ENCODE measurements at places on chromosomes 4 and X.

- DNase-seq = no peak
These were observed 172.3 kb downstream of the SHOX start for GRCh38 chrX:802846-803245.

DNA sequence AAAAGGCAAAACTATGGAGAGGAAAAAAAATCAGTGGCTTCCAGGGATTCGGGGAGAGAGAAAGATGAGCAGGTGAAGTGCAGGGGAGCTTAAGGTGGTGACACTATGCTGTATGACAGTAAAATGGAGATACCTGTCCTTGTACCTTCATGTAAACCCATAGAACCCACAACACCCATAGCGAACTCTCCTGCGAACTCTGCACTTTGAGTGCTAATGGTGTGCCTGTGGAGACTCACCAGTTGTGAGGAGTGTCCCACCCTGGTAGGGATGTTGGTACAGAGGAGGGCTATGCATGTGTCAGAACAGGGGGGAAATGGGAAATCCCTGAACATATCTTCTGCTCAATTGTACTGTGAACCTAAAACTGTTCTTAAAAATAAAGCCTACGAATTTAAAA, 42.8 kb downstream of the HMX1 start:
- no peak for DNase-seq

DNA sequence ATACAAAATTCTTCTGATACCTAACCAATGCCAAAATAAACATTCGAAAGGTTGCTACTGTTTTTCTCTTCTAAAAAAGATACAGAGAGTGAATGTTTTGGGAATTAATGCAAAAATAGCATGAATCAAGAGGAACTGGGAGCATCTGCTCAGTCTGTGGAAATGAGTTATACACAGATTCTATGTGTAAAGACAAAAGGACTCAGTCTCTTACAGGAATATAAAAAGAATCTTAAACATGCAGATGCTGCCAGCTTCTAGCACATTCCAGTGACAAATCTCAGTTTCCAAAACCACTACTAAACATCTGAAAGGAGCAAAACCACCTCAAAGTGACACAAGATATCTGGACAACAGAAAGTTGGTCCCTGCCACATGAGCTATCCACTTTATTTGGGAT, 55.0 kb downstream of the PAPSS1 start:
- no peak for DNase-seq

DNA sequence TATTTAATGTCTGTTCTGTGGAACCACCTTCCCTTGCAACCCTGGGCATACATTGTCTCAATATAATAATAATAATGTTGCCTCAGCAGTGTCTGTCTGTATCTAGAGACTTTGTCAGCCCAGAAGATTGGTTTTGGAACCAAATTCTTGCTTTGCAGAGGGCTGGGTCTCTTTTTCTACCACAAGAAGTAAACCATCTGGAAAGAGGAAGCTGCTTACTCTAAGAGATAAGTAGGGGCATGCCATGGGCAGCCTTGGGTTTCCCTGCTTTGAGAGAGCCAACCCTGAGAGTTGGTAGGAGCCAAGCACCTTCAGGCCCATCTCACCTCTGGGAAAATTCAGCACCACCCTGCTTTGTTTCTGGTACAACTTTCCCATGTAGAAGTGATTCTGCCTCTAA, 27.0 kb downstream of the TMEM31 start:
- no peak for DNase-seq

GRCh38 chr4:164955107-164955805, 22.2 kb downstream of the TRIM61 start:
- no peak for DNase-seq

DNA sequence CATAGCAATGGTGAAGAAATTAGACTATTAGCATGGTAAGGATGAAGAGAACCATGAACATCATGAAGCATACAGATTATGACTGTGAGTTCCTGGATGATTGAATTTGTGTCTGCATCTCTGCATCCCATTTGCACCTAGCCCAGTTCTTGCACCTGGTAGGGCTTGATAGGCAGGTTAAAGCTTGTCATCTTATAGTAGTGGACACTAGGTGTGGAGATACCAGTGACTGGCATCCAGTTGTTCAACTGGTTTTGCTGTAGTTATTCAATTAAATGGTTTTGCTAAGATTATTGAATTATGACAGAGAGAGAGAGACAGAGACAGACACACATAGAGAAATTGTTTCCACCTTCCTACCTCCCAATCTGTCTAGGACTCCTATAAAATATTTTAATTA, 5.0 kb downstream of the ADH7 start:
- no peak for DNase-seq

DNA sequence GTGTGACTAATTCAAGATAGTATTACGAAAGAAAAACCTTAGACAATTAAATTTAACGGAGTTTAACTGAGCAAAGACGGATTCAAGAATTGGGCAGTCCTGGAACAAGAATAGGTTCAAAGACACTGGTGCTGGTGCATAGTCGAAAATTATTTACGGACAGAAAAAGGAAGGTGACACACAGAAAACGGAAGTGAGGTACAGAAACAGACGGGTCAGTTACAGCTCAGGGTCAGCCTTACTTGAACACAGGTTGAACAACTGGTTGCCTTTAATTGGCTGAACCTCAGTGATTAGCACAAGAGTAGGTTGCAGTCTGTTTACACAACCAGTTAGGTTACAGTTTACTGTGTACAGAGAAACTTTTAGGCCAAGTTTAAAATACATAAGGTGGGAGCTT, 31.5 kb downstream of the KLHL8 start:
- no peak for DNase-seq

DNA sequence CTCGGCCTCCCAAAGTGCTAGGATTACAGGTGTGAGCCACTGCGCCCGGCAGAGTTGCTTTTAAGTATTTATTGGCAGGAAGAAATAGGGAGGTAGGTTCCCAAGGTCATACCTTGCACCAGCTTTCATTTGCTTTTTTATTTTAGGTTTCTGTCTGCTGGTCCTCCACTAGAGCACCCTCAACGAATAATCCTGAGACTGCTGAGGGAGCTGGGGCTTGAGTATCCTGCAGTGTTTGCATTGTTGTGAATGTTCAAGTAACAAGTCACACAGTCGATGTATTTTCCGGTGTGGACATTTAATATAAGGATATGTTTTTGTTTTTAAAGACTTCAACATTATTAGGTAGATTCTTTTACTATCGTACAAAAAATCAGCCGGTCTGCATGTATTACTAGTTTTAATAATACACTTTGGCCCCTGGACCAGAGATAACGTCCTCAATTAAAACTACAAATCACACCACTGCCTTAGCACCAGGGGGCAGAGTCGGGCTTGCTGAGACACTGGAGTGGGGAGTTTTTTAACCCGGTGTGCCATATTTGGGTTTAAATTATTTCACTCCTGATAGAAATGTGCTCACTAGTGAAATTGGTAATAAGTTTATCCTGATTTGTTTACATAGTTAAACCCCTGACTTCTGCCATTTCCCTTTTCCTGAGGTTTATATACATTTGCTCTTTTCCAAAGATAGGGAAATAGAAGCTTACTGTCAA, 11.6 kb downstream of the SMIM20 start:
- no peak for DNase-seq

- no peak for DNase-seq
These were observed 1.4 kb downstream of the PDZD4 start for GRCh38 chrX:153828723-153829548.

GRCh38 chr4:132530861-132531260, 618.2 kb upstream of the PCDH10 start:
- DNase-seq = no peak

DNA sequence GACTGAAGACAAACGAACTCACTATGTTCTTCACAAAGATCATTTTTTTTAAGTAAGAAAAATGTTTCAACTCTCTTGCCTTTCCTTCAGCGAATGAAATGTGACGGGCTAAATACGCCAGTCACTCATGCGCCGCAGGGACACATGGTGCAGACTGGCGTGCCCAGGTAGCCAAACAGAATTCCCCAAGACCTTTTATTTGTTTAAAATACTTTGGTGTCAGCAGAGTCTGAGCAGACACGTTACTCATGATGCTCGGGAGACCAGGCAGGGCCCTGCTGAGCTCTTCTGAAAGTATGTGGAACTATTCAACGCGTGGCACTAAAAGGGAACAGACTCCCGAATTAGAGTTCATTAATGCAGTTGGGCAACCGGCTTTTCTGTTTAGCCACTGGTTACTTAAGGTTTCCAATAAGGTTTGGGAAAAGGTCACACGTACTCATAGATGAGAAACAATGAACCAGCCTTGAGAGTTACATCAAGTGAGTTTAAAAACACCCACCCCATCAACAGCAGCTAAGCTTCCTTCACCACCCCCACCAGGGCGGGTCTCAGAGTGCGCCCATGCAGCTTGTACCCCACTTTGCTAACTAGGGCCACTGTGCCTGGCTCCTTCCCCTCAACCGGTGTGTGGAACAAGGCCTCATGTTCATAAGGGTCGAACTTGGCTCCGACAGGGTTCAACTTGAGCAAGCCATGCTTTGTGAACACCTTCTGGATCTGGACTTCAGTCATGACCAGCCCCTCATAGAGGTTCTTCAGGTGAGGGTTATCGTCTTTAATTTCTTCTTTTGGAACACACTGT, 7.3 kb downstream of the GRPEL1 start:
- no peak for DNase-seq

GRCh38 chr4:138894709-138895108, 120.9 kb upstream of the NOCT start:
- DNase-seq = no peak

GRCh38 chr4:74282926-74283325, 25.3 kb upstream of the EPGN start:
- no peak for DNase-seq

GRCh38 chr4:147786531-147786930, 54.6 kb downstream of the ARHGAP10 start:
- DNase-seq = no peak

DNA sequence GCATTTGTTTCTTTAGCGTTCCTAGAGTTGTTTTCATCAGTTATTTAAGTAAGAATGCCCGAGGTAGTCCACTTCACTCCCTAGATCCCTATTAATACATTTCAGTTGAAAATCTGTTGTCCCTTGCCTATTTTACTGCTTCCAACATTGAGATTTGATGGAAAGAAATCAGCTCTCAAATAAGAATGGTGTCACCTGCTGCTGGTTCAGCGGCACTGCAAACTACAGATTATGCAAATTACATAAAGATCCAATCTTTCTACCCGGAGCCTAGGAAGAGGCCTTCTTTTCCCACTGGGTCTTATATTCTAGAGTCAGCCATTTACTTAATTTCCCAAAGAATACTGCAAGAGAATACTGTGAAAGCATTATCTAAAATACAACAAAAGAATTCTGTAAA, 597.6 kb upstream of the MAGEB2 start:
- no peak for DNase-seq

- DNase-seq = no peak
These were observed 53.2 kb downstream of the ARHGAP10 start for GRCh38 chr4:147785129-147785528.

GRCh38 chrX:38701073-38701472, 100.2 kb upstream of the MID1IP1 start:
- no peak for DNase-seq

GRCh38 chr4:119679251-119679650, 50.6 kb upstream of the PDE5A start:
- no peak for DNase-seq

GRCh38 chr4:140697709-140698560, 58.2 kb downstream of the TBC1D9 start:
- no peak for DNase-seq

DNA sequence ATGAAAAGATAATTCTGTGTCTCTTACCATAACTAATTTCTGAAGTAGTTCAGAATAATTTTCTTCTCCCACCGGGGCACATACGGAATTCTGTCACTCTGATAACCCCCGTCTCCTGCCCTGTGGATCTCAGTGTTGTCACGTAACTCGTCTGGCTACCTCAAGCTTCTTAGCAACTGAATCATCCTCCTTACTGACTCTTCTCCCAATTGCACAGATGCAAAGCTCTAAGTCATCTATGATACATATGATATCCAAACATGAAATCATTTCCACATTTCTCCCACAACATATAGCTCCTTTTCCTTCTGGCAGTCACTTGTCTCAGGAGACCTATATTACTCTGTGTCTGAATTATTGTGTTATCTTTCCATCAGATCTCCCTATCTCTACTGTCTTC, 1043.1 kb upstream of the TENM3 start:
- DNase-seq = no peak

GRCh38 chr4:119080721-119081541, 54.7 kb upstream of the MYOZ2 start:
- DNase-seq = no peak

DNA sequence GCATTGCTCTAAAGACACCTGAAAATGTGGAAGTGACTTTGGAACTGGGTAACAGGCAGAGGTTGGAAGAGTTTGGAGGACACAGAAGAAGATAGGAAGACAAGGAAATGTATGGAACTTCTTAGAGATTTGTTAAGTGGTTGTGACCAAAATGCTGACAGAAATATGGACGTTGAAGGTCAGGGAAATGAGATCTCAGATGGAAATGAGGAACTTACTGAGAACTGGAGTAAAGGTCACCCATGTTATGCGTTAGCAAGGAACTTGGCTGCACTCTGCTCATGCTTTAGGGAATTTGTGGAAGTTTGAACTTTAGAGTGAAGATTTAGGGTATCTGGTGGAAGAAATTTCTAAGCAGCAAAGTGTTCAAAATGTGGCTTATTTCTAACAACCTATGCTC, 99.4 kb downstream of the FAM13A start:
- DNase-seq = no peak

GRCh38 chr4:105279314-105279713, 132.6 kb downstream of the TET2 start:
- DNase-seq = no peak

- no peak for DNase-seq
These were observed 32.4 kb upstream of the PGM2 start for GRCh38 chr4:37794056-37794455.

DNA sequence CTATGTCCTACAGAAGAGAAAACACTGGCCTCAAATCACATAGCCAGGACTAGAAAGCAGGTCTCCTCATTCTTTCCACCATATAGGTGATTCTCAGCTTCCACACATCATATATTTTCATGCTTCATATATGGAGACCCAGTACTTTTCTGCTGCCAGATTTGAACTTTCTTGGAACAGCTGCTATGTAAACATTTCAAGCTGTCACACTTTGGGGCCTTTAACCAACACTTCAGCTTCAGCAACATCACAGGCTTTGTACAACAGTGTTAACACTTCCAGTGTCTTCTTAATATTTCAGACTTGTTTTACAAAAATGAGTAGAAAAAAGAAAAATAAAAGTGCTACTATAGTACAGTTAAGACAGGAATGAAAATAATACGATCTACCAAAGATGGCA, 12.6 kb downstream of the SH3RF1 start:
- no peak for DNase-seq

- no peak for DNase-seq
These were observed 697.5 kb upstream of the GNPDA2 start for GRCh38 chr4:45423896-45424295.

DNA sequence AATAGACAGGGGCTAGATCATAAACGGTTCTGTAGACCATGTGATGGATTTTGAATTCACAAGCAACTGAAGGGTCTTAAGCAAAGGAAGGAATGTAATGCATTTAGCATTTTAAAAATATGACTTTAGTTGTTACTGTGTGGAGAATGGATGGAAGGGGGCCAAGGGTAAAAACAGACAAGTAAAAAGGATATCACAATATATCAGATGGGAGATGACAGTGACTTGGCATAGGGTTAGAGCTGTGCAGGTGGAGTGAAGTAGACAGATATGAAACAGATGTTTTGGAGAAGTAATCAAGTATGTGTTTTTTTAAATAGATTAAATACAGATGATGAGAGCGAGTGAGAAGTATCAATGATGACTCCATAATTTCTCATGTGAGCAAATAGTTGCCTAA, 1116.0 kb upstream of the TENM3 start:
- no peak for DNase-seq

- no peak for DNase-seq
These were observed 3.9 kb downstream of the KIT start for GRCh38 chr4:54661686-54662085.

- no peak for DNase-seq
These were observed 981.9 kb upstream of the TENM3 start for GRCh38 chr4:181261279-181261678.
